ENCODE measurements at places on chromosomes 3 and 15.
A peak's percentile ranks its signal among the peaks of the same experiment; 100 is the strongest.

GRCh38 chr3:191369616-191370010, 39.3 kb upstream of the UTS2B start:
- no peak for DNase-seq

- DNase-seq, result no peak
Observed at GRCh38 chr15:78991879-78992278, 47.0 kb upstream of the CTSH start.

GRCh38 chr15:73139744-73140553, 87.7 kb downstream of the NEO1 start:
- no peak for DNase-seq

GRCh38 chr15:75455424-75455981, 4.0 kb upstream of the SIN3A start:
- peak; percentile 40 for DNase-seq

DNA sequence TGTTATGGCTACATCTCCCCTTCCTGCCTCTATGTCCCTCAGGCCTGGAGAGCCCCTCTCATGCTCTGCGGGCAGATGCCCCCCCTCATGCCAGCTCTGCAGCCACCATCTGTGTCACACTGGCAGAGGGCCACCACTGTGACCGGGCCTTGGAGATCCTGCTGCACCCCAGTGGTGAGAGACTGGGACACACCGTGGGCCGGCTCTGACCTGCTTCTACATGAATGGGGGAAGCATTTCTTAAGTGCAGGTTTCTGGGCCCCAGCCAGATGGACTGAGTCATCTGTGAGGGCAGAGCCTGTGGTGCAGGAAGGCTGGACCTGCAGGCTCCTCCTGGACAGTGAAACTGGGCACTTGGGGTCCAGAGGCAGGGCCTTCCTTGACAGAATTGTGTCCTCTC, 4.8 kb downstream of the VWA5B2 start:
- DNase-seq, result peak; percentile 40

DNA sequence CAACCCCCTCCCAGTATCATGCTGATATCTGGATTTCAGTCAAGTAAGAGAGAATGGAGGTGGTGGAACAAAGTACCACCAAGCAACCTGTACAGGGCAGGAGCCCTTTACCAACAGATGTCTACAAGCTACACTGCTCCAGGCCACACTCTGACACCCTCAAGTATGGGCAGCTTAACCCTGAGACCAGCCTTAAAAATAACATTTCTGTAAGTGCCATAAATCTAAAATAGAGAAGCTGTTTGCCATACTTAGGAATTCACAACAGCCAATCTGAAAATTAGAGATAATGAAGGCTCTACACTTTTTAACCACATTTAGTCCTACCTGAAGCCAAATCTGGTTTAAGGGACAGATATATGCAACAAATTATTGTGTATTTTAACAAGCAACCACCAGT, 59.7 kb downstream of the C3orf70 start:
- no peak for DNase-seq

DNA sequence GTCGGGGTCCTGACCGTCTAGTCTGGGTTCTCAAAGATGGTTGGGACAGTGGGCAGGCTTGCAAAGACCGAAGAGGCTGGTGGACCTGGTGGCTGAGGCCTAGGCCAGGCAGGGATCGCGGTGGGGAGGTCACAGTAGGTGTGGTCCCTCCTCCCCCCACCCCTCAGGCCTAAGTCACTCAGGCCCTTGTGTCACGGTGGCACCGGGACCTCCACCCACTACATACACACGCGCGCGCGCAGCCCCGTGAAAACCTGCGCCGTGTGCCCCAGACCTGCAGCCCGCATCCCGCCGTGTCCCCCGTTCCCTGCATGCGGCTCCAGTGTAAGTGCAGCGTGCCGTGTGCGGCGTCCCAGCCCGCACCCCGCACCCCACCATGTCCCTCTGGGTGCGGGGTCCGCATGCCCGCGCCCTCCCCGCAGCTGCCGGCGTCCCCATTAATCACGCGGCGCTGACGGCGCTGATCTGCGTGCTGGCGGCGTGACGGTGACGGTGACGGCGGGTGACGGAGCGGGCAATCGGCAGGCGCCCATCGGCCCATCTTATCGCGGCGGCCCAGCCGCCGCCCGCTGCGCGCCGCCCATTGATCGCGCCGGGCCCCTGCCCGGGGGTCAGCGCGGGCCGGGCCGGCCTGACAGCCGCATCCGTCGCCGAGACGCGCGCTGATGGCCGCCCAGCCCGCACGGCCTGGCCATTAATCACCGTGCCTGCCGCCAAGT, 24.4 kb downstream of the SEC61A1 start:
- DNase-seq, result no peak

DNA sequence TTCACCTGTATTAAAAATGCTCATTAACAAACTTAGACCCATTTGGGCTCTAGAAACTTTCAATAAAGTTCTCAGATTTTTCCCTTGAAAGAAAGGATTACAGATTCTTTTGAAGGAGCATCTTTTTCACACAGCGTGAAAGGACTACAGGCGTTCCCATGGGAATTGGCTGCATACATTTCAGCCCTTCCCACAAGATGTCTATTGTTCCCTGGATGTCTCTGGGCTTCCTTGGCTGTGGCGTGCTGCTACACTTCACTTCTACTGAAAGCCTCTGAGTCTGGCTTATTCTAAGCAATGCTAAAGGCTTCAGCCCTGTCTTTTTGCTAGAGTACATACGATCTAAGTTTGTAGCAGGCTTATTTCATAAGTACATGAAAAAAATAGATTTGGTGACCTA, 1.4 kb downstream of the VEPH1 start:
- no peak for DNase-seq
